Panc1 (cell line): ENCODE measurements at places on chromosomes 3 and 15.

DNA sequence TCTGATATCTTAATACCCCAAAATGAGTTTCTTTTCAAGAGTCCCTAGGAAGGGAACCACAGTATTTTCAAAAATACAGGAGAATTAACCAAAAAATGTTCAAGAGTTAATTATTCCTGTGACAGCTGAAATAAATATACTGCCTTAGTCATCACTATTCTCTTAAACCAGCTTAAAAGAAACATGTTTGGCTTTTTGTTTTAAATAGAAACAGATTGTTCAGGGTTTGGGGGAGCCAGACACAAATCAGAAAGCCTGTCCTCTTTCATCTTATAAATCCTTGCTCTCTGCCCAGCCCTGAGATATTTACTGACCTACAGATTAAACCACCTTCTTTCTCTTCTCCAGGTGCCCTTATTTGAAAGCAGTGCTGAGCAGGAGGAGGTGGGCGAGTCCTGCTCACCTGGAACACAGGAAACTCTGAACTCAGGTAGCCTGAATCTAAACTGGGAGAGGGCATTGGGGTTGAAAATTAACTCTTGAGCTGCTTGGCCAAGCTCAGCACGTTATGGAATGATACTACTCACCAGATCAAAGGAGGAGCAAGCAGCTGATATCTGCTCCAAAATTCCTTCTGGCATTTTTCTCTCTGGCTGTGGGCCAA lies 84.1 kb upstream of the SPRED1 start:
- DNase-seq, result no peak

DNA sequence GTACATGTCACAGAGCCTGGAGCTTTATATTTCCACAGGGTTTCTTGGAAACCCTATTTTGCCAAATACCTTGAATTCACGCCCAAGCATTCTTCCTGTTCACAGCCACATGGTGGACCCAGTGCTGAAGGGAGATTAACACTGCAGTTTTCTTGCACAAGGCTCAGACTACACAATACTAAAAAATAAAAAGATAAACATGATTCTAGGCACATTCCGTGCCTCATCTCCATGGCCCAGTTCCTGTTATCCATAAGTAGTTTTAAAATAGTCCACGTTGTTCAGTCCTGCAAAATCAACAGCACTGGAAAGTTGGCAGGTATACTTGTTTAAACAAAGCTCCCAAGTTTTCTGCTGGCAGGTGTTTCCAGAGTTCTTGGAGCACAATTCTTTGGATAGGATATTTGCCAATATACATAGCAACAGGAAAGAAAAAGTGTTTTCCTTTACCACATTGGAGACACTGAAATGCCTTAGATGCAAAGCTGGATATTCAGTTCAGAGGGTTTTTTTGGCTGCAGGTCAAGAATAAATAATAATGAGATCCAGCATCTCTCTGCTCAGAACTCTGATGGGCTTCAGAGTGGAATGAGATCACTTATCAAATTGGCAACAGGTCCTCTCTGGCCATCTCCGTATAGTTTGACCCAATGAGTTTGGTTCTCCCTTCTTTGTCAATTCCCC lies 88.1 kb upstream of the TGFBR2 start:
- DNase-seq, result no peak

GRCh38 chr3:108953210-108953609 lies 469 bp downstream of the GUCA1C start:
- DNase-seq, result no peak

GRCh38 chr3:78761126-78761525 lies 1006.7 kb downstream of the ROBO1 start:
- no peak for DNase-seq

GRCh38 chr15:90744759-90745402 lies 27.7 kb downstream of the BLM start:
- no peak for DNase-seq

- no peak for DNase-seq
Observed at GRCh38 chr15:52503788-52504496, 24.7 kb downstream of the MYO5A start.
